ENCODE measurements at places on chromosomes 7 and 10.
A peak's percentile ranks its signal among the peaks of the same experiment; 100 is the strongest.

DNA sequence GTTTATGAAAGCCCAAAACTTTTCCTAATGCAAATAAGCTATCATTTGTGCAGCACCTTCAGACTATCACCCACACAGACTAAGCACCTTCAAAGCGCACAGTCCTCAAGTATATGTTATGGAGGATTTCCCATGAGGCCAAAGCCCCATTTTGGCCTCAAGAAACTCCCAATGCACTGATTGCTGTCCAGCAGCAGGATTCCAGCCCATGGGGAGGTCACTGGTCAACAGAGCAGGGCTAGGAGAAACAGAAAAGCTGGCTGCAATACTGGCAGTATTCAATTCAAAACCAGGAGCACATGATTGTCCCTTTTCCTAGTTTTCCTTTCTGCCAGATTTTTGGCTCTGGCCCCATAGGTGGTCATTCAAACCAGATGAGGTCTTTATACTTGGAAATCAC is 24.5 kb upstream of the KIAA1217 start:
- DNase-seq: no peak

GRCh38 chr10:71269301-71270288 is 49.5 kb upstream of the SLC29A3 start:
- DNase-seq: no peak

- DNase-seq: no peak
Observed at GRCh38 chr7:104286839-104287238, 41.6 kb upstream of the LHFPL3 start.

DNA sequence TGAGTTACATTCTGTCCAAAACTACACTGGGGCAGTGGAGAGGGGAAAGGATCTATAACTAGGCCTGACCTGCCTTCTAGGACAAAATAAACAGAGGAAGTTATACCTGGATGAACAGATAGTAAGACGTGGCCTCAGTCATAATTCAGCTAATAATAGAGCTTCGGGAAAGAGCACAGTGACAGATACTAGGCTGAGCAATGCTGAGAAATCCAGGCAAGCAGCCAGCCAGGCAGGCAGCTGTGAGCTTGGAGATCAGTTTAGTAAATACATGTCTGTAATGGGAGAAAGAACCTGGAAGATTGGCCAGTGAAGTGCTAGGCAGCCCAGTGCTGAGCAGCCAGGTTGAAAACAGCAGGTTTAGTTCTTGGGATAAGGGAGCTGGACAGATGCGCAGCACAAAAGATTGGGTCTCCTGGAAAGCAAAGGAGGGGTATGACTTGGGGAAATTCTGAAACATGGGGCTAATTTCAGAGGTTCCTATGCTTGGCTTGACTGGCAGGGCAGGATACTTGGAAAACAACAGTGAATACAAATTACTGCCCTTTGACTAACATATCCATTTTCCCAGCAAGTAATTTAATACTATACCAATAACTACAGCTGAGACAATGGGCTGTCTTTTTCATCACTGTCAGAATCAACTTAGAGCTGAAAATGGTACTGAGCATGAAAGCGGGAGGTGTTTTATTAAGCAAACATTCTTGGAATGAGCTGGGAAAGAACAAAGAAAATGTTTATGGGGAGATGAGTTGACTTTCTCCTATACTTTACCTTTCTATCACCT is 140.8 kb downstream of the DGKB start:
- DNase-seq: no peak

DNA sequence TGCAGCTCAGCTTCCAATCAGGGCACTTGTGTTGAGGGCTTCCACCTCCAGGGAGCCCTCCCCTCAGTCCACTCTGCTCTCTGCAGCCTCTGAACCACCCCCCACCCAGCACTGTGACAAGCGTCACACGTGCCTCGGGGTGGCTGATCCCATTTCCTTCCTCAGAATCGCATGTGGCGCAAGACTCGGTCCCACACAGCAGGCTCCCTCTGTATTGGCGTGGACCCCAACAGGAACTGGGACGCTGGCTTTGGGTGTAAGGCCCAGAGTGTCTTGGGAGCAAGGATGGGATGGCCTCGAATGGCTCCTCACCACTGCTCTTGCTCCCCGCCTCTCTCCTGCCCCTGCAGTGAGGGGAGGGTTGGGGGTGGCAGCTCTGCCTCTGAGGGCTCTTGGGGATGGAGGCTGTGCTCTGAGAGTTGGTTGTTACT is 4.1 kb downstream of the CPA1 start:
- DNase-seq: no peak

GRCh38 chr10:69944761-69945160 is 107.9 kb upstream of the MACROH2A2 start:
- no peak for DNase-seq

DNA sequence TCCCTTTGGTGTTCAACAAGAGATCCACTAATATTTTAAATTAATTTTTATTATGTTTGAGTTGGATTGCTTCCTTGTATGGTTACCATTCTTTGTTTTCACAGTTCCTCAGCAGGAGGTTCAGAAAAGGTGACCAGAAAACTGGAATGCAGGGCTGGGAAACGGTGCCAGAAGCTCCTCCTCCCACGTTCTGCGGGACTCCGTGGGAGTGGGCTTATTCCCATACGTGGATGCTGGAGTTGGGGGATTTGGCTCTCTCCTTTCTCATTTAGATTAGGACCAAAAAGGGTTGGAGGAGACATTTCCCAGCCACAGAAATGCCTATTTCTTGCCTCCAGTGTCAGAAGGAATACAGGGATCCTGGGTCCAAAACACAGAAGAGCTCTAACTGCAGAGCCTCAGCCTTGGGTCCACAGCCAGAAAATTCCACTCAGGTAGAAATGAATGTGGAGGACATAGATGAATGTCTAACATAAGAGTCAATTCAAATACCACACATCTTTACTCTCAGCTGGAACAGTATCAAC is 56.0 kb downstream of the SORBS1 start:
- DNase-seq: no peak

GRCh38 chr7:16791071-16791470 is 13.7 kb downstream of the AGR2 start:
- DNase-seq: no peak

- DNase-seq: no peak
Observed at GRCh38 chr7:54622696-54623309, 80.6 kb downstream of the VSTM2A start.

- no peak for DNase-seq
Observed at GRCh38 chr10:79394664-79395063, 47.4 kb downstream of the PPIF start.

DNA sequence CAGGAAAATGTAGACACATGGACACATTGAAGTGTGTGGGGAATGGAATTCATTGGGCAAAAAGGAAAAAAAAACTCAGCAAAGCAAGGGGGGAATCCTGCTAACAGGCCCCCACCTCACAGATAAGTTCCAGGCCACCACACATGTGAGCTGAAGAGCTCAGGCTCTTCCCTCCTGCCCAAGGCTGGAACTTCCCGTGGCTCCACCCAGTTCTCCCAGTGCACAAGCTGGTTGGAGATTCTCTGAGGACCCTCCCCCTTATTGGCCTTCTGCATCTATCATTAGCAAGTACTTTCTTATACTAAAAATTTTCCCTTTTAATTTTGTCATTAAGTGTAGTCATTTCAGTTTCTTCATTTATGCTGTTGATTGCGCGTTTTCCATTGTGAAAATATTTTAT is 190.8 kb downstream of the CCSER2 start:
- DNase-seq: no peak

- DNase-seq: no peak
Observed at GRCh38 chr7:68676813-68677535, 921.3 kb upstream of the AUTS2 start.

- DNase-seq: no peak
Observed at GRCh38 chr10:103155471-103156085, 37.5 kb downstream of the NT5C2 start.

DNA sequence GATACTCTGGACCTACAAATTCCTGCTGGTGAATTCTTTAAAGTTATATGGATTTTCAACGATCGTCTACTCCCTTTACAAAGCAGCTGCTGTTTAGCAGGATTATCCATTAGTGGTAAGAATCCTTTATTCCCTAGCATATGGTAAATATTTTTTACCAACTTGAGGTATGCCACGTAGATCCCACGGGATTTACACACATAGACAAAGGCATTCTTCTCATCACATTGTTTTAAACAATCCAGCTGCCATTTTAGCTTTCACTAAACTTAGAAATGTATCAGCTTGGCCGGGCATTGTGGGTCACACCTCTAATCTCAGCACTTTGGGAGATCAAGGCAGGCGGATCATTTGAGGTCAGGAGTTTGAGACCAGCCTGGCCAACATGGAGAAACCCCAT is 148.0 kb upstream of the SH2B2 start:
- no peak for DNase-seq

- no peak for DNase-seq
Observed at GRCh38 chr7:4134204-4134603, 547.9 kb upstream of the FOXK1 start.

GRCh38 chr7:139747662-139748372 is 30.0 kb downstream of the HIPK2 start:
- DNase-seq: no peak

DNA sequence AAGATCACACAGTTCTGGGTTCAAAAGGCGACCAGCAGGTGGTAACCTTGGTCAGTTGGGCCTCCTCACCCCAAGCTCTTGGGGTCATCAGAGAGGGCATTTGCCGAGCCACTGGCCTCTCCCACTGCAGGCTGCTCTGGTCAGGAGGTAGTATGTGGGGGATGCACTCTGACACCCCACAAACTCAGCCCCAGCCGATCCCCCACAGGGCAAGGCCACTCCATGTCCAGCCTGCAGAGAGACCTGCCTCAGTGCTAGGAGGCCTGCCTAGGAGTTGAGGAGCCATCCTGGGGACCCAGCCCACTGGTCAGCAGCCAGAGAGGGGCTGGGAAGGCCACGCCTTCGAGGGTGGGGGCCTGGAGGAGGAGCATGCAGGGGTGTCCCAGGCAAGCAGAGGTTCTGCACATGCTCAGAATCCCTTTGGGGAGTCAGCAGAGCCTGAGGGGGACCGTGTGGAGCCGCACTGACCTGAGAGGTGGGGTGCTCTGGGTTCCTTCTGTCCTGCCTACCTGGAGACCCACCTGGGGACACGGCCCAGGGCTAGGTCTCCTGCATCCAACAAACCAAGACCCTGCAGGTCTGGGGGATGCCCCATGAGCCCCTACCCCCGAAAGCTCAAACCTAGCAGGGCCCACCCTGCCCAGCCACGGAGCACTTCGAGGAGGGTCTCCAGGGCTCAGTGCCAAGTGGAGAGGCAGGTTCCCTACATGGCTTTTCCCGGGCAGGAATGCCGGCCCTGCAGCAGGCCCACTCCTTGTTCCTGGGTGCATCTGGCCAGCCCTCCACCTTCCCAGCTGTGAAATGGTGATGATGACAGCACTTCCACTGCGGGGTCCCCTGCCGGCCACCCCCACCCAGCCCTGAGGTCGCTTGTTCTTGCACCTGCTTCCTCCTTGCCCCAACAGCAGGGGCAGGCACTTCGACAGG is 58.5 kb downstream of the RASGEF1A start:
- no peak for DNase-seq

- peak; percentile 21 for DNase-seq
Observed at GRCh38 chr7:50393547-50394252, 56.5 kb downstream of the FIGNL1 start.

DNA sequence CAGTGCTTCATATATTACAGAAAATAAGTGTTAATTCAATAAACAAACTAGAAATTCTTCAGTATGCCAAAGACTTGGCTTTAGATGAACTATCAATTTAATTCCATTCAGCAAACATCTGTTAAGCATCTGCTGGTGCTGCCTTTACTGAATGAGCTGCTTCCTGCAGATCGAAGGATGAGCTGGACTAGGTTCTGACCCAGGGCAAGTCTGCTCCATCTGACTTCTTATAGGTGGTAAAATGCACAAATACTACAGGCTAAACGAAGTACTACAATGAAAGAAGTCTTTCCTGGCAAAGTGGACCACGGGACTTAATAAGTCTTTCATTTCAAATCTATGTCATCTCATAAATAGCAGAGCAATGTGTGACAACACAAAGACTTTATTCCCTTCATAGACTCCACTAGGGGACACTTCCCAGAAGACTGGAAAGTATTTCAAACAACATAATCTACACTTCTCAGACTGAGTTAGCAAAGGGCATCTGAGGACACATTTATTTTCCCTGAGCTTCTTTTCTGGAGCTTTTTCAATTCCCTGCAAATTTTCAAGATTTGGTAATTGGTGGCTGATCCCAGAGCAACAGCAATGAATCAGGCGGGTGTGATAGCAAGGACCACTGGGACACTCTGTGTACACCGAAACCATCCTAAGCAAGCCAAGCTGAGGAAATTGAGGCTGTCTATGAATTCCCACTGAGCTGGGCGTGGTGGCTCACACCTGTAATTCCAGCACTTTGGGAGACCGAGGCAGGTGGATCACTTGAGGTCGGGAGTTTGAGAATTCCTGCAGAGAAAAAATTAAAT is 108.9 kb upstream of the FRMD4A start:
- no peak for DNase-seq

DNA sequence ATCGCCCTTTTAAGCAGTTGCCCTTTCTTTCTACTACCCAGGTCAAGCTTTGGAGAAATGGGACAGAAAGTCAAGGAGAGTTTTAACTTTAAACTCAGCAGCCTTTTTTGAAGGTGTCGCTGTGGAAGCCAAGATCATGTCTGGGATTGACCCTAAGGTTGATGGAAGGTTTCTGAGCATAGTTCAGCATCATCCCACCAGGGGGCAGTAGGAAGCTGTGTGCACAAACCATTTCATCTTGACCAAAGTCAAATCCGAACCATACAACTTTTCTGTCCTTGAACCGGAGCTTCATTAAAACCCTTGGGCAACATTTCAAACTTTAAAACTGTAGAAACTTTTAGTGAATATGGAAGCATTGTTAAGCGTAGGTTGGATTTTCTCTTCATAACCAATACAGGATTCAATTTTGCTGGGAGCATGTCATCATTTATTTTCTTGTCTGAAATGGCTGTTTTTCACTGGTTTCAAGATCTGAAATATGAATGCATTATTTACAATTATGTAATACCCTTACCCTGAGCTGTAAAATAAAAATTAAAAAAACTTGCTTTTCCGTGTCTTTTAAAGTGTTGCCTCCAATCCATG is 214.4 kb upstream of the KIAA1217 start:
- DNase-seq: no peak

DNA sequence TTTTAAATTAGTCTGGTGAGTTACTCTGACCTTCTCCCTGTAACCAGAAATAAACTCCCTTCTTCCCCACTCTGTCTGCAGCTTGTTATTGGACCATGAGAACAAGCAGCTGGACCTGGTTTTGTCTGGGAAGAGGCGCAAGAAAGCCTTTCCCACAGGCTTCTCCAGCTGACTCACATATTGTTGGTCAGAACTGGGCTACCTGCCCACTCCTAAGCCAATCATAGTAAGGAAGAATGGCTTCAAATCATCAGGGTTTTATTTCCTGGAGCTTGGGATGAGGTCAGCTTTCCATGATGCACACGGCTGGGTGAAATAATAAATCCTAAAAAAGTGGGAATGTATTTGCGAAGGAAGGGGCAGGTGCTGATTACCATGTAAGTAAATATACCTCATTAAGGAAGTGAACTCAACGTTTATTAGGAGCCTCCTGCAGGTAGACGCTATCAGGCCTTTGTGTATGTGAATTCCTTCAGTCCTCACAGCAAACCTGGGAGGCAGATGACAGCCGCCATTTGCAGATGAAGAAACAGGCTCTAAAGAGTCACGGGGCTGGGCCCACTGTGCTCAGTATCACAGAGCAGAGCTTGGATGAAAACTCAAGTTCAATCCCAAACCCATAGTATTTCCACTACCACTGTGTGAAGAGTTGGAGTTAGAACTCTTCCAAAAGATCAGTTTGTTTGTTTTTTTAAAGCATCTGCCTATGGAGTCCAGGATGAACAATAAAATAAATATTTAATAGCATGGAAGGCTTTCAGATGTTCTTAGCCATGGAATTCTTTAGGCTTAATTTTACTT is 32.8 kb downstream of the IL15RA start:
- DNase-seq: no peak
